ENCODE measurements at places on chromosomes 4 and X. TPM values are rescaled to one million over a fixed set of nuclear protein-coding genes. Genes with fewer than 3 reads are reported as not detected.

BEND2 gene
- total RNA-seq, result not detected

PAGE5 gene
- total RNA-seq, result not detected

FMR1 gene
- 18.7 TPM for total RNA-seq

ANK2 gene
- total RNA-seq, result 16.5 TPM

ARHGAP10 gene
- 51.8 TPM for total RNA-seq

RTL5 gene
- total RNA-seq, result 0.58 TPM

CT47B1 gene
- total RNA-seq, result not detected

ADH7 gene
- total RNA-seq, result 20.6 TPM

SMAD1 gene
- 21.0 TPM for total RNA-seq

GRCh38 chrX:95076449-95076848 lies 1402.4 kb downstream of the FAM133A start:
- DNase-seq, result no peak

DNA sequence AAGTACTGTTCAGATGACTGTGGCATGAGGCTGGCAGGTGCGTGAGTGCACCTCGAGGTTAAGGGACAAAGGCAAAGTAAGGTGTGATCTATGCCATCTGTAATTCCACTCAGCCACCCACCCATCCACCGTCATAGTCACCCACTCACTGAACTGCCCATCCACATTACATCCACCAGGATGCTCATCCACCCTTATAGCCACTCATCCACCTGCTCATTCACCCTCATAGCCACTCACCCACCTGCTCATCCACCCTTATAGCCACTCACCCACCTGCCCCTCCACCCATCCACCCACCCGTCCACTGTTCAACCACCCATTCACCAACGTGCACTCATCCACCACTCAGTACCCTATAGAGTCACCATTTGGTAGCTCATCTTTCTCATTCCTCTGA lies 64.1 kb upstream of the UXT start:
- DNase-seq, result no peak

- peak; percentile 58 for DNase-seq
Measured at GRCh38 chr4:107862658-107863057, 37.9 kb downstream of the SGMS2 start.

DNA sequence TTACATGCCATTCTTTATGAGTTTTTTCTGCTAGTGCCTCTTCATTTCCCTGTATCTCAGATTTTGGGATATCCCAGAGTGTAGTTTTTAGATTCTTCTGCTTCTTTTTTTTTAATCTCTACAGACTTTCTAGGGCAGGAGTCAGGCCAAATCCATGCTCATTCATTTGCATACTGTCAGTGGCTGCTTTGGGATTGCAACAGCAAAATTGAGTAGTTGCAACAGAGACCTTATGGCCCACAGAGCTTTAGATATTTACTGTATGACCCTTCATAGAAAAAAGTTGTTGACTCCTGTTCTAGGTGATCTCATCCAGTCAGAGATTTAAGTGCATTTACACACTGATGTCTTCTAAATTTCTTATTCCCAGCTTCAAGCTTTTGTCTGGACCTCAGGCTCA lies 35.3 kb downstream of the ARFIP1 start:
- no peak for DNase-seq

GRCh38 chr4:68359508-68359907 lies 9.6 kb upstream of the YTHDC1 start:
- no peak for DNase-seq

DNA sequence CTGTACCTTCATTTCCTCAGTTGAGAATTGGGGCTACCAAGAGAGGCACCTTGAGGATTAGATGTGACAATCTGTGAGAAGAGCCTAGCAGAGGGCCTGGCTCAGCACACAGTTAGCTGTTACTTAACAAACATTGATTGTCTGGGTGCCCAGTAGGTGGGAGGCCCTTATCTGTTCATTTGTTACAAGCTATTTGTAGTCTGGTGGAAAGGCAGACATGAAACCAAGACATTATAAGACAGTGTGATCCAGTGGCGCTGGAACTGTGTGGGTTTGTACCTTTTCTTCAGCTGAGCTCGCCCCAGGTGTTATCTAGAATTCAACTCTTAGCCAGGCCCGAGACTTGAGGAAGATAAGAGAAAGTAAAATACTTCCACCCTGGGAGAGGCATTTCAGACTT lies 16.9 kb downstream of the AKAP4 start:
- DNase-seq, result no peak

- DNase-seq, result no peak
Measured at GRCh38 chr4:127868196-127868595, 12.5 kb upstream of the PLK4 start.

GRCh38 chrX:34810364-34810763 lies 132.2 kb upstream of the FAM47B start:
- DNase-seq, result no peak

DNA sequence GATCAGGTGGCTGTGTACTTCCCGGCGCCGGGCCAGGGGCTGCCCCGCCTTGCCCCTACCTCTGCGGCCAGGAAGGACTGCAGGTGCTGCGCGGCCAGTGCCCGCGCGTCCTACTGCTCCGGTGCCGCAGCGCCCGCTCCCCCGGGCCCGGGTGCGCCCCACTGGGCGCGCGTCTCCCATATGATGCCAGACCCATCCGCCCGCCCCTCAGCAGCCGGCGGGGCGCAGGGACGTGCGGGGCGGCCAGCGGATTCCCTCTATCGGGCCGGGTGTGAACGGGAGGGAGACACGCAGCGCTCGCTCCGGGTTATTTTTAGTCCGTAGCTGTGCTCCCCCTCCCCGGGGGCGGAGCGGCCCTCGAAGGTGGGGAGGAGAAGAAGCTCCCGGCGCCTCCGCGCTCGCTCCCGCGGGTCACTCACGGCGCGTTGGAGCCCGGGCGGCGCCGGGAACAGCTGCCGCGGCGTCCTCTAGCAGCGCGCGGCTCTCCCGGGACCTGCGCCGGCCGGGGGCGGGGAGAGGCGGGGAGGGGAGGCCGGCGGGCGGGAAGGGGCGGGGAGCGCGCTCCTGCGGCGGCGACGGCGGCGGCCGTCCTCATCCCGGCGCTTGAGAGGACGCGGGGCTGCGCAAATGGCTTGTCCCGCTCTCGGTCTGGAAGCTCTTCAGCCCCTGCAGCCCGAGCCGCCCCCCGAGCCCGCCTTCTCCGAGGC lies 103.6 kb downstream of the UCHL1 start:
- peak; percentile 76 for DNase-seq

- DNase-seq, result no peak
Measured at GRCh38 chr4:54863571-54864255, 206.0 kb downstream of the KIT start.

DNA sequence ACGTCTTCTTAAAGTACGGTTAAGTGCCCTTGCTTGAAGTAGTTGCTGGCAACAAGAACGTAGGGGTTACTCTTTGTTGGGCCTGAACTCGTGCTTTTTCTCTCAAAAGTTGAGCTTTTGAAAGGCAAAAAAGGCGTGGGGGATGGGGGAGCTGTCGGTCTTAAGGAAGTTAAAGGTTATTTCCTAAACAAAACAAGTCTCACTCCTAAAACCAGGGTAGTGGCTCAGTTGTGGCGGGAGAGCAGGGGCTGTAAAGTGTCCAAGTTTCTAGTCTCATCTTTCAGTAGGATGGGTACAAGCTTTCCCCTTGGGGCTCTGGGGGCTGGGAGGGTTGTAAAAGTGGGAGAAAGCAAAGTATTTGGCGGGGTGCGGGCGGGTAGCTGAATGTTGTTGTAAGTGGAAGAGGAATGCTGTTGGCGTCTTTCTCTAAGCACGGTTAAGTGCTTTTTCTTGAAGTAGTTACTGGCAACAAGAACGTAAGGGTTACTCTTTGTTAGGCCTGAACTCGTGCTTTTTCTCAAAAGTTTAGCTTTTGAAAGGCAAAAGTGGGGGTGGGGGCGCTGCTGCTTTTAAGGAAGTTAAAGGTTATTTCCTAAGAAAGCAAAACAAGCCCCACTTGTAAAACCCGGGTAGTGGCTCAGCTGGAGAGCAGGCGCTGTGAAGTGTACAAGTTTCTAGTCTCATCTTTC lies 904 bp upstream of the WDR1 start:
- DNase-seq, result peak; percentile 71

DNA sequence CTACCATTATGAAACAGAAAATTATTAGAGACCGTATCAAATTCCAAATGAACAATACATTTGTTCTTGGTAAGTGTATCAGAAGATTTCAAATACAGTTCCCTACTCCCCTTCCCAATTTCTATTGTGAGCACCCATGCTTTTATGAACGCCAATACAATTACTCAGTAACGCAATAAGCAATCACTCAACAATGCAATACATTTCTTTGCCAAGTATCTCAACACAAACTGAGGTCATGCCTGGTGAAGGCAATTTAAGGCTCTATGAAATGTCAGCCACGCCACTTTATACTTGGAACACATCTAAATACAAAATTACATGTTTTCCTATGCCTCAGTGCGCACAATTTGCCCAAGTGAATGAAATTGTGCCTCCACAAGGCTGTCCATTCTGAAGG lies 712 bp downstream of the PNPLA4 start:
- DNase-seq, result no peak

DNA sequence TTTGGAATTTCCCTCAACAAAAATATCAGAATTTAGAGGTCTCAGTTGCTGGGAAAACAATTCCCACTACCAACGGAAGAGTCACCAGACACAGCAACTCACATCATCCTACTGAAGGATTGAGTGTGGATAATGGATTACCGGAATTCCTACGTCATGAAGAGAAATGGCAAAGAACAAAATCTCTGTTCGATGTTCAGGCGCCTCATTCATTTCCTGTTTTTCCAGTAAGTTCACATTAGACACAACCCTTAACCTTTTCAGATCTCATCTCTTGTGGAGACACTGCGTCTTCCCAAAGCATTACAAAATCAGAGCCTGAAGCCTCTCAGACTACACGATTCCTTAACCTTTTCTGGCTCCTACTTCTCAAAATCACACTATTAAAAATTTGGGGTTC lies 58.5 kb upstream of the CPEB2 start:
- no peak for DNase-seq

DNA sequence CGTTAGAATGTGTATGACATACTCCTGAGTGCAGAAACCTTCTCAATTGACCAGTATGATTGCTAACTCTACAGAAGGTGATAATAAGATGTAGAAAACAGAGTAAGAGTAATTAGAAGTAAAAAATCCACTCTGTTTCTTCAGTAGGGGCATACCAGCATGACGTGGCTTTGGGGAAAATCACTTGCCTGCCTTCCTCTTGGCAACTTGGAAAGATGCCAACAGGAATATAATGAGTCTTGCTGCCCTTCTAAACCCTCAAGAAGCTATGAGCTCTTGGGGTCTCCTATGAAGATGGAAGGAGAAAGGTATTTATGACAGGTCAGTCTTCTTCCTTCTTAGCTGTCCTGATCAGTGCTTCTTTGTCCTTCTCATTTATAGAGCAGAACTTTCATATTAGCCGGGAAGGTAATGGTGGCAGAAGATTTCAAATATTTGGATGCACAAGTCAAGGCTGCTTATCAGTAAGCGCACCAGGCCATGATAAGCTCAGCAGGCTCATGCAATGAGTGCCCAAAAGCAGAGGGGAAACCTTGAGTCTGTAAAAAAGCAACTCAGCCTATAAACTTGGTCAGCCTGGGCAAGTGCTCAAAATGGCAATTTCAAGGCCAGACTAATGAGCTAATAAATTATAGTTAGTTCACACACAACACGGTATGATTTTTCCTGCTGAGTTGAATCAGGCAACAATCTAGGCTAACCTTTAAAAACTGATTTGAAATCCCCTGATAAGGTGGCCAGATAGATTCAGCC lies 69.7 kb upstream of the PPARGC1A start:
- no peak for DNase-seq

DNA sequence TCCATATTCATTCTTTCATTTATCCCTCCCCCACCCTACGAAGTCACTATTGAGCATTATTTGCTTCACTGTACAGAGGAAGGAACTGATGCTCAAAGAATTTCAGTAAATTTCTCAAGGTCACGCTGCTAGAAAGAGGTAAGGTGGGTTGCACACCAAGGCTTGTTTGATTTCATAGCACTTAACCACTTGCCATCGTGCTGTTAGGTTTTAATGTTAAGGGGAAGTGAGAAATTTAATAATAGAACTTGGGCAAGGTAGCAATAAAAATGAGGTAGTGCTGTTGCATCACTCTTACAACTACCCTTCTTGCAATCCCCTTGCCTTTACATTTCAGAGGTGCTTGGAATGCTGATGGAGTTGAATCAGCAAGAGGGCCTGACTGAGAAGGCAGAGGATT lies 343.1 kb downstream of the MID1IP1 start:
- no peak for DNase-seq

- no peak for DNase-seq
Measured at GRCh38 chr4:40185830-40186664, 10.8 kb upstream of the RHOH start.

- no peak for DNase-seq
Measured at GRCh38 chrX:103464072-103464773, 55.1 kb downstream of the RAB40A start.

DNA sequence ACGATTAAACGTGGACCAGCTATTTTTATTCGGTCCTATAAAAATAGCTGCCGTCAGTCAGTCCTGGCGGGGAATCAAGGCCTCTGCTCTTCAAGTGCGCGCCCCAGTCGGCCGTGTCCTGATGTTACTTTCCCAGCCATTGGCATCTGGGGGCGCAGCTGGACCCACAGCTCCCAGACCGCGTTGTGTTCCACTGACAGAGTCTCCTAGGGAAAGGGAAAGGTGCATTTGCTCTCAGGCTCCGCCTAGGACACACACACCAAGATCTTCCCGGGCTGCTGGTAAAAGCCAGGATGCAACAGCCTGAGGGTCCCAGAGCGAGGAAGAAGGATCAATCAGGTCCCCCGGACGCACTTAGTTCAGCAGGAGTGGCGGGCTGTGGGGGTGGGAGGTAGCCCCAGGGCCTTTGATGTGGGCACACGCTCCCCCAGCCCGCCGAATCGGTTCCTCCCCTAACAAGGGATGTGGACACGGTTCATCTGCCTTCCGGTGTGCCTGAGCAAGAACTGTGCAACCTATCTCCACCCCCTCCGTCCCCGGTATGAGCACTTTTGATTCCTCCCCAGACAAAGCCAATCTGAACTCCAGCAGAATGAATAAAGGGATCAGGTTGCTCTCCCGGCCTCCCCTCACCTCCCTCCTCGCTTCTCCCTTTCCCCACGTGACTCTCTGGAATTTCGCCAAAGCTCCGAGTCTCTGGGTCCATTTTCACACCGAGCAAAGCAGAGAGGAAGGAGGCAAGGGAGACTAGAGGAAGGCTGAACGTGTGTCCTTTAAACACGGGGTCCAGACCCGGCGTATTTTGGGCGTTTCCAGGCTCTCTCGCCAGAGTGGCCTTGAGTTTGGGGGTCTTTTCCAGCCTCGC lies 626 bp upstream of the FRAS1 start:
- peak; percentile 81 for DNase-seq
